ENCODE measurements at places on chromosomes 3 and 15.

DNA sequence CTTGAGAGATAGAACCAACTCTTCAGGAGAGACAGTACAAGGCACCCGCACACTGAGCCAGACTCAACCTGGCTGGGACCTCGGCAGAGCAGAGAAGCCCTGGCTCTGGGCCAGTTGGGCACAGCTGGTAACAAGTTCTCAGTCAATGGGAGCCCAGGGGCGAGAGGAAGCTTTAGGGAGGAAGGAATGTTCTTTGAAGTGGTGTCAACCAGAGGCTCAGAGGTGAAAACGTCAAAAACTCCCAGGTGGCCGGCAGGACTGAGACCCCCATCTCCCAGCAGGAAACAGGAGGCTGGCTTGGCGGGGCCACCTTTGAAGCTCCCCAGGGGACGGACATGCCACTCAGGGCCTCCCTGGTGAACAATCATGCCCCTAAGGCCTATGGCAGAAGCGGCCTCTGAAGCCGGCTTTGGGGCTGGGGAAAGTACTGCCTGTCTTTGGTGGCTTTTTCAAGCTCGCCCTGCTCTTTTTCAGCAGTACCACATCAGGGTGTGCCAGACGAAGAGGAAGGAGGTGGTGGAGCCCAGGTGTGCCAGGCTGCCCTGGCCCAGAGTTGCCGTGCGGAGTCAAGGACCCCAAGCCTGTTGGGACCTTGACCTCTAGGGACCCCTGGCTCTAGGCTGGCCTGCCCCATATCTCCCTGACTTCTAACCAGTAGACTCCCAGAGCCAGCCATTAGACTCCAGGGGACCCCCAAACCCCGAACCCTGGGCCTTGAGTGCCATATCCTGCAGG, 16.7 kb upstream of the TBC1D21 start:
- DNase-seq: no peak

DNA sequence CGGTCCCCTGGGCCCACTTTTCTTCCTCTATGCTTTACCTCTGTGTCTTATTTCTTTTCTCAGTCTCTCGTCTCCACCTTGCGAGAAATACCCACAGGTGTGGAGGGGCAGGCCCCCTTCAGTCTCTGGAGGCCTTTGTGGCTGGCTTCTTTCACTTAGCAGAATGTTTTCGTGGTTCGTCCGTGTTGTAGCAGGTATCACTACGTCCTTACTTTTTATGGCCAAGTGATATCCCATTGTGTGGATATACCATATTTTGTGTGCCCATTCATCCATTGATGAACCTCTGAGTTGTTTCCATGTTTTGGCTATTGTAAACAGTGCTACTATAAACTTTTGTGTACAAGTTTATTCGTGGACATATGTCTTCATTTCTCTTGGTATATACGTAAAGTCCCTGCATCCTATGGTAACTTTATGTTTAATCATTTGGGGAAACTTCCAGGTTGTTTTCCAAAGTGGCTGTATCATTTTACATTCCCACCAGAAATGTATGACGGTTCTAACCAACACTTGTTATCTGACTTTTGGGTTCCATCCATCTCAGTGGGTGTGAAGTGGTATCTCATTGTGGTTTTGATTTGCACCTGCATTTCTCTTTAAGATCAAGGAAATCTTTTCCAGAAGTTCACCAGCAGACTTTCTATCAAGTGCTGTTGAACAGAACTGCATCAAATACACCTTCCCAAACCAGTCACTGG, 5.6 kb downstream of the PIGZ start:
- no peak for DNase-seq

DNA sequence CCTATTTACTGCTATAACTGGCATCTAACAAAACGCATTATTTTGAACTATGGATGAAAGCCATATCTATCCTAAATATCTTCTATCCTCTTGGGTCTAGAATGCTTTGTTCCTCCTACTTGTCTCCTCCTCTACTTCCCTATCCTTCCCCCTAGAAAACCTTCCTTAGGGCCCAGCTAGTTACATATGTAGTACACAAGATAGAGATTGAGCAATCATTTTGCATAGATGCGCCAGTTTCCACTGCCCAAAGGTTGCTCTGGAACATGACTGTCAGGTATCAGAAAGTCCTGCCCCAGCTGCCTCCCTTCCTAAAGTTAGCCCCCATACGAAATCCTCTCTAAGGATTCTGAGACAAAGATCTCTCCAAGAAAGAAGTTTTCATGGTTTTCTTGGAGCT, 55.1 kb downstream of the GPR160 start:
- DNase-seq: no peak

DNA sequence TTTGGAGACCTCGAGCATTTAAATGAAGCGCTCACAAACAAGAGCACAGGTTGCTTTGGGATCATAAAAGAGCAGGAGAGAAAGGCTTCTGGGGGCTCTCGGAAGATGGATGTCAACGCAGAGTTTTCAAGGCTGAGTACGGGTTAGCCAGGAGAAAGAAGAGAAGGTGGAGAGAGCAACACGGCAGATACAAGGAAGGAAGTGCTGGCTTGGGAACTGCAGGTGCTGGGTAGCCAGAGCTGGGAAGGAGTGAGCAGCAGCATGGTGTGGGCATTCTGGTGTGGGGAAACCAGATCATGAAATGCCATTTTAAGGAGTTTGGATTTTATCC, 580 bp upstream of the RUBCN start:
- DNase-seq: no peak

DNA sequence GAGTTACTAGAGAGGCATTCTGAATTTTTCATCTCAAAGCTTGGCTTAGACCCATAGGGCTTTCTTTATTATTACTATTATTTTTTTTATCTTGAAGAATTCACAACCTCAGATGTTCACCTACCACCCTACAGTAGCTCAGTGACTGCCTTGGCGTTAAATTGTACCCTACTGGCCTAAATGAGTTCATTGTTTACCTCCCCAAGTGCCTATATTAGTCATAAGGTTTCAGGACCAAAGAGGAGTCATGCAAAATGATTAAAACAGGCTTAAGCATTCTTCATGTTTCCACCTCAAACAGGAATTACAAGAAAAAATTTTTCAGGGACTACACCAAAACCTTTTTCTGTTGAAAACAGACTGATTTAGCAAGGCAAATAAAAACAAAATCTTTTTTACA, 751.5 kb downstream of the SQOR start:
- no peak for DNase-seq

- DNase-seq: no peak
Measured at GRCh38 chr3:3281024-3281423, 101.5 kb upstream of the CRBN start.

GRCh38 chr3:33658991-33659848, 58.8 kb downstream of the CLASP2 start:
- peak; percentile 68 for DNase-seq

DNA sequence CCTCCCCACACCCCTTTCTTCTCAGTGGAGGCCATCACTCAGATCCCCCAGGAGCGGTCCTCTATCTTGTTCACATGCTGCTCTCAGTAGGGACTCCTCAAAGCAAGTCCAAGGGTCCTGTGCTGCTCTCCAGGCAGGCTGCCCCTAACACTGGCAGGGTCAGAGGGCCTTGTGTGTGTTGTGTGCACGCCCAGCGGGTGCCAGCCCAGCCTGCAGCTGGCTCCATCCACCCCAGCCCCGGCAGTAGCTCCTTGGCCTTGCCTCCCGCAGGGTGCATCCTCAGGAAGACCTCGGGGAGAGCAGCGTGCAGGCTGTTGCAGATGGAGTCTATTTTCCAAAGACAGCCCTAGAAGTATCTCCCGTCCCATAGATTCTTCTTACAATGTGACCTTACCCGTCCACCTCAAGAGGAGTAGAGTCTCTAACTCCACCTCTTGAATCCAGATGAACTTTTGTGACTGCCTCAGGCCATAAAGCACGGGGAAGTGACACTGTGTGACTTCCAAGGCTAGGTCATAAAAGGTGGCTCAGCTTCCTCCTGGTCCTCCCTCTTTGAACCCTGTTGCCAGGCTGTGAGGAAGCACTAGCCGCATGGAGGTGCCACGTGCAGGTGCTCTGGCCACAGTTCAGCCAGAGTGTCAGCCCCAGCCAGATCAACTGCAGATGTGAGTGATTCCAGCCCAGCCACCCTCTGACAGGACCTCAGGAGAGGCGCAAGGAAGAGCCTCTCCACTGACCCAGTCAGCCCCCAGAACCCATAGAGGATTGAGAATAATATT, 531.6 kb downstream of the SHQ1 start:
- DNase-seq: no peak

DNA sequence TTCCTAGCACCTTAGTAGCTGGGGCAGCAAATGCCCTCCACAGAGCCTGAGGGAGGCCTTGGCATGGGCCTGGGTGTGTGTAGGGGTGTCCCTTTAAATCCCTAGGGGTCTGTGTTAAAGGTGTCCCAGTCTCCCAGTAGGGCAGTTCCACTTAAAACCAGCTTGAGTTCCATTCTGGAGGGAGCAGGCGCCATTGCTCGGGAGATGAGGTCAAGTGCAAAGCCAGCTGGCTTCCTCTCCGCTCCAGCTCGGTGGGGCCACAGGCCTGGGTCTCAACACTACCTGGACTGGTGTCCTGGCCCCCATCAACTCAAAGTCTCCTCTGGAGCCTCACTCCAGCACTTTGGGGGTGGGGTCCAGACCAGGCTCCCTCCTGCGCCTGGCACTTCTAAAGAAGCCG, 25.2 kb downstream of the FEM1B start:
- no peak for DNase-seq

DNA sequence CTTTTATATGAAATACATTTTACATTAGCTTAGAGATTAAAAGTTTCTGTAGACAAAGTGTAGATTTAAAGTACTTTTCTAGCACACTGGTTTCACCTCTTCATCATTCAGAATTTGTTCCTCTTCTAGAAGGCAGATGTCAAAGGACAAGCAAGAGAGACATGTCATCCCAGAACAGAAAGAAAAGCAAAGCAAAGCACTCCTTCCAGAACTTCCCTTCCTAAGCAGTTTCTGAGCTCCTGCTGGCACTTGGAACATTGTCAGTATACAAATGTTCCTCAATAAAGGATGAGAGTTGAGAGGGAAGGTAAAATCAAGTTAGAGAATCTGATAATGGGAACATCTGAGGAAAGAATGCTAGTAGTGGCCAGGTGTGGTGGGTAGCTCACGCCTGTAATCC, 26.2 kb downstream of the TMOD3 start:
- no peak for DNase-seq

DNA sequence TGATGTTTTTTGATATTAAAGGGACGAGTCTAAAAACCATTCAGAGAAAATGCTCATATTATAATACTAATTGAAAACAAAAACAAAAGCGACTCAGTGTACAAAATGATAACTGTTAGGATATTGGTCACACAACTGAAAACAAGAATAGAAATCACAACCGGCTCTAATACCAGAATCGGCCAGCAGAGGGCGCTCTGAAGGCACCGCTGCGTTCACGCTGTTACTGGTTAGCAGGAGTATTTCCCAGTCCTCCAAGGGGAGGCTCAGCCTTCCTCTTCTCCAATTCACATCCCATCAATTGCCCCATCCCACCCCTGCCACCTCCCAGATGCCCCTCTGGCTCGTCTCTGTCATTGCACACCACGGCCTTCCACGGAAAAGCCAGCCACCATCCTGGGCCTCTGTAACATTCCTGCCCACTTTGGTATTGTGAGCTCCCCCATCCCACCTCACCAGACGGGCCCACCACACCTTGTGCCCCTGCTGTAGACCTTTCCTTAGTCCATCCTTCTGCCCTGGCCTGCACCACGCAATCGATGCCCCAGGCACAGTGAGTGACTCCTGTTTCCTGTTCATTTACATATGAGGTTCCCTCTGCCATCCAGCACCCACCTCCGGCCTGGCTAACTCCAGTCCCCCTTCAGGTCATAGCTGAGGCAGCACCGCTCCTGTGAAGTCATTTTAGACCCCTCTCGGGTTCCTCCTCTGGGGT, 8.5 kb downstream of the FAM107A start:
- DNase-seq: peak; percentile 43

- DNase-seq: no peak
Measured at GRCh38 chr3:143849854-143850549, 1.7 kb upstream of the SLC9A9 start.

DNA sequence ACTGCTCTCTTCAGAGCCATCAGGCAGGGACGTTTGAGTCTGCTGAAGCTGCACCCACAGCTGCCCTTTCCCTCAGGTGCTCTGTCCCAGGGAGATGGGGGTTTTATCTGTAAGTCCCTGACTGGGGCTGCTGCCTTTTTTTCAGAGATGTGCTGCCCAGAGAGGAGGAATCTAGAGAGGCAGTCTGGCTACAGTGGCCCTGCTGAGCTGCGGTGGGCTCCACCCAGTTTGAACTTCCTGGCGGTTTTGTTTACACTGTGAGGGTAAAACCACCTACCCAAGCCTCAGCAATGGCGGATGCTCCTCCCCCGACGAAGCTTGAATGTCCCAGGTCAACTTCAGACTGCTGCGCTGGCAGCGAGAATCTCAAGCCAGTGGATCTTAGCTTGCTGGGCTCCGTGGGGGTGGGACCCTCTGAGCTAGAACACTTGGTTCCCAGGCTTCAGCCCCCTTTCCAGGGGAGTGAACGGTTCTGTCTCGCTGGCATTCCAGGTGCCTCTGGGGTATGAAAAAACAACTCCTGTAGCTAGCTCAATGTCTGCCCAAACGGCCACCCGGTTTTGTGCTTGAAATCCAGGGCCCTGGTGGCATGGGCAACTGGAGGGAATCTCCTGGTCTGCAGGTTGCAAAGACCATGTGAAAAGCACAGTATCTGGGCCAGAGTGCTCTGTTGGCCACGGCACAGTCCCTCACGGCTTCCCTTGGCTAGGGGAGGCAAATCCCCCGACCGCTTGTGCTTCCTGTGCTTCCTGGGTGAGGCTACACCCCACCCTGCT, 21.1 kb upstream of the ST6GAL1 start:
- DNase-seq: no peak

DNA sequence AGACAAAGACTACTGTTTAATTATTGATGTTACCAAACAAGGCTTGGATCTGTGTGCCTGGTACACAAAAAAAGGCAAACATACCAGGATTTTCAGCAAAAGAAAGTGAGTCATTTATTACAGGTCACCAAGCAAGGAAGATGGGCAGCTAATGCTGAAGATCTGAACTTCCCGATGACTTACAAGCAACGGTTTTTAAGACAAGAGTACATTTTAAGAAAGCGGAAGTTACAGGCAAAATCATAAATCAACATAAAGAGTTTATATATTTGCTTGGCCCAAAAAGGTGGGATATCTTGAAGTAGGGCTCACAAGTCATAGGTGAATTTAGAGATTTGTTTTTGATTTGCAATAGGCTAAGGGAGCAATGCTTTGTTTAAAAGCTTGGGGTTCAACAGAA, 125.4 kb upstream of the SPATA16 start:
- DNase-seq: no peak

DNA sequence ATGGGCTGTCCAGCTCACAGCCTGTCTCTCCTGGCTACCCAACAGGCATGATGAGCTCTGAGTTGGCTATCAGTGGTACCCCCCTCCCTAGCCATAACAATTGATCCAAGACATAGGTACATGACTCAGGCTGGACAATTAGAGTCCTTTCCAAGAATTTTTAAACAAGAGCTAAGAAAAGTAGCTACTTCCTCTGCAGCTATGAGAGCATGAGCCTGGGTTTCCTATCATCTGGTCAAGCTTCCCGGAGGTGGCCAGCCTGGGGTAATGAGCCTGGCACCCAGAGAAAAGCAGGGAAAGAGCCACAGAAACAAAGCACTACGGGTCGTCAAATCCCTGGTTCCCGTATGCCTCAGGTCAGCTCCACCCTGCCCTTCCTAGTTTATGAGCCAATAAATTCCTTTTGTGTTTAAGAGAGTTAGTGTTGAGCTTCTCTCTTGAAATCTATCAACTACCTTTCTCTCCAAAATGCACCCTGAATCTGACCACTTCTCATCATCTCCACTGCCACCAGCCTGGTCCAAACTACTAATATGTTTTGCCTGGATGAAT, 2.3 kb upstream of the SLC51B start:
- DNase-seq: no peak

Measured in Caki2 (cell line).